ENCODE measurements at places on chromosomes 12 and 14.

DNA sequence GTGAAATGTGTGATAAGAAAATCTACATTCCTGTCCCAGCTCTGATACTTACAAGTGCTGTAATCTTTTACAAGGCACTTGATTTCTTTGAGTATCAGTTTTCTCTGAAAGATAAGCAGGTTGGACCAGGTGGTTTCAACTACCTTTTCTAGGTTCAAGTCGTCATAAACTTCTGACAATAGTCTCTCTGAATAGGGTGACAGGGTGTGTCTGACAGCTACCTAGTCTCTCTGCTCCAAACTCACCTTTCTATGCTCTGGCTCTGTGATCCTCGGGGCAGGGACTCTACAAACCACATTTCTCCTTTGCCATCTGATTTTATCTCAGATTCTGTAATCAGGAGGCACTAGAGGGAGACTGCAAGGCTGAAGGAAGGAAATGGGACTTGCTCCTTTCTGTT is 137.7 kb upstream of the SYT1 start:
- no peak for DNase-seq

DNA sequence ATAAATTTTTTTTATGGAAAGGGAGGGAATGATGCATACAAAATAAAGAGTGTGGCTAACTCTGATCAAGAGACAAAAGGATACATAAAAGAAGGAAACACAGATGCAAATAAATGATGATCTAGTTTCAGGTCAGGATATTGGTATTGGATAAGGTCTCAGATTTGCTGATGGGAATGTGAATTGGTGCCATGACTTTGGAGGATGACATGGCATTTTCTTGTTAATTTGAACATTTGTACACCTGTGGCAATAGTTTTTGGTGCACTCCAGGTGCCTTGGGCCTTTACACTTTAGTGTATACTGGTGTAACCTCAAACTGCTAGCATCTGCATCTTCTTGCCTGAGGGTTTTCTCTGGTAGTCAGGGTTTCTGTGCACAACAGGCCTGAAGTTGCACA is 279.3 kb downstream of the TMEM121 start:
- DNase-seq = no peak

- DNase-seq = no peak
Measured at GRCh38 chr12:118098401-118098800, 5.4 kb downstream of the VSIG10 start.

DNA sequence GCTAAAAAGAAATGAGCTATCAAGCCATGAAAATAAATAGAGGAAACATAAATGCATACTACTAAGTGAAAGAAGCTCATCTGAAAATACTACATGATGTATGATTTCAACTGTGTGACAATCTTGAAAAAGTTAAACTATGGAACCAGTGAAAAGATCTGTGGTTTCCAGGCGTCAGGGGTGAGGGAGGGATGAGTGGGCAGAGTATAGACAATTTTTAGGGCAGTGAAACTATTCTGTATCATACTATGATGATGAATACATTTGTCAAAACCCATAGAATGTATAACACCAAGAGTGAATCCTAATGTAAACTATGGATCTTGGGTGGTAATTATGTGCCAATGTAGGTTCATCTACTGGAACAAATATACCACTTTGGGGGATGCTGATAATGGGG is 21.3 kb downstream of the SPX start:
- DNase-seq = no peak

- no peak for DNase-seq
Measured at GRCh38 chr14:104885973-104886689, 21.1 kb downstream of the CEP170B start.

- DNase-seq = no peak
Measured at GRCh38 chr14:22225516-22226140, 363.4 kb downstream of the DAD1 start.

DNA sequence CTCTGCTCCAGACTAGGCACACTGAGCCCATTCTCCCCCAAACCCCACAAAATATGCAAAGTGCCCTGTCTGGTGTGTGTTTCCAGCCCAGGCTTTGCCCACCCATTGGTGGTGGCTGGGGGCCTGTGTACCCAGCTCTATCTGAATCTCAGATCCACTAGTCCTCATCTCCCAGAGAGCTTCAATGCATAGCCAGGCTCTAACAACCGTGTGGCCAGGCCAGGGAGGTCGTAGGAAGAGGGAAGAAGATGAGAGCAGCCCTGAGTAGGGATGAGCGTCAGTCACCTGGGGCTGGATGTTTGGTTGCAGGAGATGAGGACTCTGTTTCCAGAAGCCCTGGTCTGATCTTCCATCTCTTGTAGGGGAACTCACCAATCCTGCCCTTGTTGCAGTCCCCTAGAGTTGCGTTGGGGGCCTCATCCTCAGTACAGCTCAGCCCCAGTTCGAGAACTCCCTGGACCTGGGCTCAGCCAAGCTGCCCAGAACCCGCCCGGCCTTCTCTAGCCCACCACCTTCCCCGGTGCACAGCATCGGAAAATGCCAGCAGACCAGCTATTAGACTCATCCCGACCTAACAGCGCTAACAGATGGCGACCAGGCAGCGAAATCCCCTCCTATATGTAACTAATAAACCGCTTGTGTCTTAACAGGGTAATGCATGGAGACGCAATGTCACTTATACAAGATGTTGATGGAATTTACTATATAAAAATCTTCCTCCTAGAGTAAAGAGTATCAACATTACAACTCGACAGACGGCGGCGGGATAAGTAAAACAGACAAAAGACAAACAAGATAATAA is 3.2 kb upstream of the LHX5 start:
- no peak for DNase-seq

- peak; percentile 24 for DNase-seq
Measured at GRCh38 chr12:106245767-106246166, 2.1 kb downstream of the CKAP4 start.

- no peak for DNase-seq
Measured at GRCh38 chr14:43249591-43249990, 1257.5 kb downstream of the FSCB start.

DNA sequence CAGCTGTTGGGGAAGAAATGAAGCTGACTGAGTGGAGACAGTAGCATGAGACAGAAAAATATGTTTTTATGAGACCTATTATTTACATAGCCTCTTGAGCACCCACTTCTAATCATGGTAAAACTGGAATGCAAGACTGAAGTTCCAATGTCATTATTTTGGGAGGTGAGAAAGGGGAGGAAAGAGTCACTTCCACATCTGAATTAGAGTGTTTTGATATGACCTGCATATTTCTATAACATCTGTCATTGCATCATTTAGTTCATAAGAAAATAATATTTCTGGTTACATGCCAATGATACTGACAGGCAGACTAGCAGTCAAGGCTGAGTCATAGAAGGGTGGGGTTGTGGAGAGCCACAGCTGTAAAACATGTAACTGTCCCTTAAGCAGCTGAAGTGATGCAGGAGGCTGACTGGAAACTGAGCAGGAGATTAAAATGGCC is 26.7 kb downstream of the NTN4 start:
- peak; percentile 59 for DNase-seq

DNA sequence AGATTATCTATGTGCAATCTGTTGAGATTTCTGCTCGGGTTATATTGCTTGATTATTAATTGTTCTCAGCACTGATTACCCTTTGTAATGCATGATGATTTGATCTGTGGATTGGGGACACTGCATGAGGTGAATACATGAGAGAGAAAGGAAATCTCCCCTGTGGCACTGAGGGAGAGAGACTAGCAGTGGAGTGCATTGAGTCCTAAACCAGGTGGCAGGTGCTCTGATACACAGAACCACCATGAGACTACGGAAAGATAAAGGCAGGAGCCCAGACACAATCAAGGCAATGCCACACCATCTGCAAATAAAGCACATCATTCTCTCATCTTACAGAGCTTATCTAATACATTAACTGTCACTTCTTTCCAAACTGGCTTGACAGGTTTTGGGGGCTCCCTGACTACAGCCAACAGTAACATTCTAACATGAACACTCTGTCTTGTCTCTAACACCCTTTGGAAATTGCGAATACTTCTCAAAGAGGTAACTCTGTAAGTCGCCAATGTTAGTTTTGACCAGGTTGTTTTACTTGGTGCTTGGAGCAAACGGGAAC is 37.6 kb upstream of the TSPAN8 start:
- no peak for DNase-seq

- no peak for DNase-seq
Measured at GRCh38 chr14:90088176-90088575, 26.4 kb downstream of the KCNK13 start.

GRCh38 chr14:80698974-80699373 is 242.6 kb downstream of the CEP128 start:
- DNase-seq = no peak

- DNase-seq = peak; percentile 20
Measured at GRCh38 chr14:23379366-23380196, 2.7 kb downstream of the CMTM5 start.

DNA sequence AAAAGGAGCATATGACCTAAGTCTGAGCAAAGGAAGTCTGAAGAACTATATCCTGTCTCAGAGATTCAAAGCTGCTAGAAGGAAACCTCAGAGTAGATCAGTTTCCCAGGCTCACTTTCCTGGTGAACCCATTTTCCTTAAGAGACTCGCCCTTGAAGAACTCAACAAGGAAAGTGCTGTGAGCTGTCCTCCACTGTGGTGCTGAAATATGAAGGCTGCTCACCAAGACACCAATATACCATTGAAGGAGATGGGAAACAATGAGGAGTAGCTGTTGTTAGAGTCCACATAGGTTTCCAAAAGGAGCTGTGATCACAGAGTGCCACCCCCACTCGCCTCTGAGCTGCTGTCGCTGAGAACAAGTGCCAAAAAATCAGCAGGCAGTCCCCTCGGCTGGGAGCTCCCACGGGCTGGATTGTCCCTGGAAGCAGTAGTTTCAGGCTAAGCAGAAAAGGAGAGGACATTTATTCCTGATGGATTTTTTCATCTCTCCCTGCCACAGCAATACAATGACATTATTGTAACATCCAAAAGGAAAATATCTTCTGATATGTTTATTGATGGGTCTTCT is 282.1 kb downstream of the RPS29 start:
- DNase-seq = peak; percentile 6

DNA sequence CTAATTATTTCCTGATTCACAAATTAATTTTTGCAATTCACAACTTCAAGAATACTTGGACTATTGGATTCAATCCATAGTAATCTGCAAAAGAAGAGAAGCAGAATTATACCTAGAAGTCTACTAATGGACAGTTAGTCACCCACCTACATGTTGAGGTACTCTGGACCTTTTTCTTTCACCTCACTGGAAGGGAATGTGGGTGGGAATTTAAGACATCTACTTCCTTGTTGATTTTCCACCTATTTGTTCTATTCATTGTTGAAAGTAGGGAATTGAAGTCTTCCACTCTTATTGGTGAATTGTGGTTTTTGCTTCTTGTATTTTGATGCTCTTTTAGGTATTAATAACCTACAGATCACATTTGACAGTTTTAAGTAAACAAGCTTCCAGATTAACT is 11.0 kb downstream of the RESF1 start:
- DNase-seq = no peak

GRCh38 chr12:67649570-67650387 is 1.2 kb downstream of the DYRK2 start:
- peak; percentile 7 for DNase-seq

DNA sequence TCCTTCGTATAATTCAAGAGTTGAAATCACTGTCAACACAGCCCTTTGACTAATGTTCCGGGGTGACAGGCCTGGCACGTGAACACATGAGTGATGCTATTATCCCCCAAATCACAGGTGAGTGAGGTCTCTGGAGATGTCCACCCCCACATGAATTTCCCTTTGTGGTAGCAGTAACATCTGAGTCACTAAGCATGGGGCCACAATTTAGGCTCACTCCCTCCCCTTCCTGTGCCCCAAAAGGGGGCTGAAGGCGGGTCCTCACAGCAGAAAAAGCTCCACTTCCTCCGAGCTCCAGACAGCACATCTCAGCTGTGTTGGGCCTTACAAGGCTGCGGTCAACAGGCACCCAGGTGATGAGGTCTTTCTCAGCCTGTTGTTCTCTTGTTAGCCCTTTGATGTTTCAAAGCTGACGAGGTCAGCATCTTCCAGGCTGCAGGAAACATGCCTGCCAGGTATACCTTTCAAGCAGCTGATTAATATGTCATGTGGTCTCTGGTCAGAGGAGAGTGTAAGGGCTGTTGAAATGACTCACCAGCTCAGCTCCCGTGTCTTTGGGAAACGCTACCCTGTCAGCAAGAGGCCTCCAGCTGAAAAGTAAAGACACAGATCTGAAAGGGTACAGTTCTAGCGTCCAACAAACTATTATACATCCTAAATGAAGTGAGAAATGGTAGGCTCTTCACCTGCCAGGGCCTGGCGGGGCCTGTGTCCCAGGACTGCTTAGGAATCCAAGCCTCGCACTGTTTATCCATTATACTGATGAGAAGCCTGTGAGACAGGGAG is 107.3 kb downstream of the ZFP36L1 start:
- no peak for DNase-seq

DNA sequence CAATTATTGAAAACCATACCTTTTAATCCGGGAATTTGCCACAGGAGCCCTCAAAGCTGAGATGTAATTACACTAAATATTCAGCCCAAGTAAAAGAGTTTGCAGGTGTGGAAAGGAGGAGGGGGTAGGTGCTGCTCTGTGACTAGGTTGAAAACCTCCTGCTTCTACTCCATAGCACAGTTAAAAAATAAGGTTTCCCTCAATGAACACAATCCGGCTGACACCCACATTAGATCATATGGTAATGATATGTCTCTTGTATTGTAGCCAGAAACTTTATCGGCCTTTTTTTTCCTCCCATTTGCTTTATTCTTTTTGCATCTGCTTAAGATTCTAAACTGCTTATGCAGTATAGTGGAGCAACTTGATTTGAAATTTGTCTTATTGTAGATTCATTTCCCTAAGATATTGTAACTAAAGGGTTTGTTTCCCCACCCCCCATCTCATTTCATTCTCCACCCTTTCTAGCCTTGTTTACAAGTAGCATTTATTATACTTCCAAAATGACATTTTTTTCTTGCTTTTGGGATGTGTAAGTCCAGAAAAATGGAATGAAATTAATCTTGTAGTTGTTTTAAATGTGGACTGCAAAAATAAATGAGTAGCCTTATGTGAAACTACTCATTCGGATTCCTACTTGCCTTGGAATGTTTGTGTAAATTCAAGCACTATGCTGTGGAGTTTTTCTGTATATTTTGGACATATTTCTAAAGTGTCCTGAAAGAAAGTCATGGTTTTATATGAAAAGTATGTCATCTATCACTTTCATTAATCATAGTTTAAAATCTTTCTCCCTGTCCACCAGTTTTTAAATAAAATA is at the start of gene DCN:
Gene DCN (minus strand): TSS at position 182 of the 820 bp plus-strand sequence. CDS start 4,265 bp downstream, outside the sequence.
- no peak for DNase-seq
